ENCODE measurements at places on chromosomes 3 and 15.

DNA sequence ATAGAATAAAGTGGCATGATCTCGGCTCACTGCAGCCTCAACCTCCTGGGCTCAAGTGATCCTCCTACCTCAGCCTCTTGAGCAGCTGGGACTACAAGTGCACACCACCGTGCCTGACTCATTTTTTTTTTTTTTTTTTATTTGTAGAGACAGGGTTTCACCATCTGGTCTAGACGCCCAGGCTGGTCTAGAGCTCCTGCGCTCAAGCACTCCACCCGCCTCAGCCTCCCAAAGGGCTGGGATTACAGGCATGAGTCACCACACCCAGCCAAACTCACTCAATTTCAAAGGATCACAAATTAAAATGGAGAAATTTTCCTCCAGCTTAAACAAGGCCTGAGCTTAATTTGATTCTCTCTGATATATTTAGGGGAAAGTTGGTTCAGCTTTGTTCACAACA is 27.3 kb upstream of the NMB start:
- no peak for DNase-seq

GRCh38 chr3:46874430-46874829 is 3.1 kb upstream of the PTH1R start:
- DNase-seq = no peak

- peak; percentile 70 for DNase-seq
These were observed 87.3 kb downstream of the ST6GAL1 start for GRCh38 chr3:187017511-187018230.

DNA sequence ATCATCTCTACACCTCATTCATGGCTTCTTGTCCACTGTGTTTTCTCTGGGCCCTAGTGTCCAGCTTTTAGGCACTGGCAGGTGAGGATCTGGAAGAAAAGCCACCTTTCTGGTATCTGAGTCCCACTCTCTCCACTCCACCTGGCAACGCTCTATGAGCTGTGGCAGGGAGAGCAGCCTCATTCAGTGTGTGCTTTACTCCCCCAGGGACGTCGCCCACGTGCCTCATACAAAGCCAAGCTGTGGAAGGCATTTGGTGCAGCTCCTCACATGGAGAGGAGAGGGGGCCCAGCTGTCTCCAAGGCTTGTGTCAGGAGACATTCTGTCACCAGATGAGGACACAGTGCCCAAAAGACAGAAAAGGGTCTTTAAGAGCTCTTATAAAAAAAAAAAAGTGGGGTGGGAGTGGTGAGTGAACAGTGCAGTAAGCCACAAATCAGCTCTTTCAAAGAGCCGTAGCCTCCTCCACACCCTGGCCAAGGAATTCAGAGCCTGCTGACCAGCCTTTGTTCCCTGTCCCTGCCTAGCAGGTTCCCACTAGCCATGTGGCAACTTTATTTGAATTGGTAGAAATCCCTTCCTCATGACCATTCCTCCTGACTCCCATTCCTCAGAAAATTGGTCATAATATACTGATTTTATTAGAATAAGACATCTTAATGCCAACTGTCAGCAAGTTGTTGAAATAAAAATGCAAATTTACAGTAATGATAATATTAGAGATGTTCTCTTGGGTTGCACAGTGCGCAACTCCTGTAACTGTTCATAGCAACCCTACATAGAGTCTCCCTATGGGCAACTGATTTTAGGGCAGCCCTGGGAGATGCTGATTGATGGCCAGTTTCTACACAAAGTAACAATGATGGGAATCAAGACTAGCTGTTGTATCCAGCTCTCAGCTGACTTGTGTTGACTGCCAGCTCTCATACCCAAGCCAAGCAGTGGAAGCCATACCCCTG is 29.5 kb downstream of the GALNT15 start:
- no peak for DNase-seq

GRCh38 chr3:64505419-64505818 is 182.4 kb downstream of the ADAMTS9 start:
- no peak for DNase-seq

DNA sequence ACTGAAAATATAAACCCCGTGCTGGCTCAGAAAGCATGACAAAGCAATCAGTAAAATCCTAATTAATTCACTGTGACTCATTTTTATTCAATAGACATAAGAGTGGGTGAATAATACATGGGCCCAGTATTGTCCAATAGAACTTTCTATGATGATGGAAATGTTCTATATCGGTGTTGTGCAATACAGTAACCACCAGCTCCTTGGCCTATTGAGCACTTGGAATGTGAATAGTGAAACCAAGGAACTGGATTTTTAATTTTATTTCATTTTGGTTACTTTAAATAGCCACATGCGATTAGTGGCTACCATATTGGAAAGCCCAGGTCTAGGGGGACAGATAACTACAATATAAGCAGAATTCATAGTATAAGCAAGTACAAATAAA is 69.8 kb upstream of the PPP2R3A start:
- DNase-seq = no peak

- DNase-seq = no peak
These were observed 293.7 kb upstream of the GRM7 start for GRCh38 chr3:6567241-6567640.

GRCh38 chr15:83215306-83215705 is 7.7 kb upstream of the HDGFL3 start:
- no peak for DNase-seq

DNA sequence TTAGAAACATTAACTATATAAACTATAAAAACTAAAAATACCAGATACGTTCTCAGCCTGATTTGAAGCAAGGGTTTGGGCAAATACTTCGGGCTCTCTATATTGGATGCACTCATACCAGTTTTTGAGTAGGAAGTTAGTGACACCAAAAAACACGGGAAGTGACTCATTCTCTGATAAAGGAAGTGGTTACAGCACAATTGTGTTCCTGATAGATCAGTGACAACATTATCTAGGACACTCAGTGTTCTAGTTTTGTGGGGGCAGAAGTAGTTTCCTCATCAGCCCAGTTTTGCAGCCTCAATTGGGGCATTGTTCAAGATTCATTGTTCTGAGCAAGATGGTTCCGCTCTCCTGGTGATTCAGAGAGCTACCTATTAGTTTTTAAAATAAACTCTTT is 469.6 kb upstream of the DPPA4 start:
- DNase-seq = no peak

GRCh38 chr15:56639631-56640030 is 93.7 kb downstream of the ZNF280D start:
- DNase-seq = no peak

DNA sequence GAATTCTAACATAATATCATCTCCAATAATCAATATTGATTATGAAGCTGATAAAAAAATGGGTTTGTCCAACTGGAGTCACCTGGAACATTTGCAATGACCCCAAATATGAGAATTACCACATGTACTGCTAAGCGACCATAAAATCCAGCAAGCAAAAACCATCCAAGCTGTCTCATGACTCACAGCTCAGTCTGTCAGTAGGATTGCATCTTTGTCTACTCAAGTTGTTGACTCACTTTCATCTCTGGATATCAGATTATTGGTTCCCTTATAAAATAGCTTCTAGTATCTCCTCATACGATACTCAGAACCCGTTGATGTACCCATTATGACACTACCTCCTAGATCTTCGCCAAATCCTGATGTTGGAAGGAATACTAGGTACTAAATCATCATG is 209.8 kb upstream of the ATP11B start:
- no peak for DNase-seq

DNA sequence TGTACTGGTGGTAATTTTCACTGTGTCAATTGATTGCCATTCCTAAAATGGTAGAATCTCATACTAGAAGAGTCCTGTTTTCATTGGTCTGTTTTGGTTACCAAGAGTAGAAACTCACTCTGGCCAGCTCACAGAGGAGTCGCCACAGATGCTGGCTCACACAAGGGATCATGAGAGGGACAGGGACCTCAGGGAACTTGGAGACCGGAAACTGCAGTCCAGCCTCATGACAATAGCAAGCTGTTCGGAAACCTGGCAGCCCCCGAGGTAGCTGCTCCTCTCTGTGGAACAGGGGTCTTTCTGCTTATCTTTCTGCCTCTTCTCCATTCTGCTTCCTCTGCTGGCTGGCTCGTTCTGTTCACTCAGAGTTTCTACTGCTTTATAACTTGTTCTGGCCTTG is 192.9 kb downstream of the PLCL2 start:
- DNase-seq = no peak

GRCh38 chr3:172235698-172236097 is 196.3 kb downstream of the FNDC3B start:
- no peak for DNase-seq

DNA sequence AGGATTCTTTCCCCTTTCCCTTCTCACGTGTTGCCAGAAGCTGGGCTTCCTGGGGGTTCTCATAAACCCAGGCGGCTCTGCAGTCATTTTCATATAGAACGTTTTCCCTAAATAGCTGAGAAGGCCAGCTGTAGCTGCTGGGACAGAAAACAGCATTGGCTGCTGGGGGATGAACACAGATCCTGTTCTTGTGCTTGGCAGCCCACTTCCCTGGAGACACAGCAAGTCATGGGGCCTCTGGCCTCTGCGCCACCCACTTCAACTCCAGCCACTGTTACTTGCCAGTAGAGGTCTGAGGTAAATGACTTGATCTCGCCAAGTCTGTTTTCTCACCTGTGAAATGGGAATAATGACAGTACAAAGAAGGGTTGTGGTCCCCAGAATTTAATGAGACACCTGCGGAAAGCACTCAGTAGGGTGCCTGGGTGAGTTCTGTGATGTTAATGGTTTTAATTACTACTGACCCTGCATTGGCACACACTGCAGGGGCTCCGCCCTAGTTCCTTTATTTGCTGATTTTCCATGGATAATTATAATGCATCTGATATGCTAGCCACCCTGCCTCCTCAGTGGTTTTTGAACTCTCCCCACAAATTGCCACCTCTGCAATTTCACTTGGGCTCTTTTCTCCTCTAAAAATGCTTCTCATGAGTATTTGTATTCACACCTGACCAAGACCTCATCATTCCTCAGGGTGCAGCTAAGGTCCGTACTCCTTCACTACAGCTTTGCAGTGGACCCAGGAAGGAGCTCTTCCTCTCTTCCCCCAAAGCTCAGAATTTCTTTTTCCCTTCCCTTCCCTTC is 274.7 kb downstream of the RPLP1 start:
- DNase-seq = no peak

DNA sequence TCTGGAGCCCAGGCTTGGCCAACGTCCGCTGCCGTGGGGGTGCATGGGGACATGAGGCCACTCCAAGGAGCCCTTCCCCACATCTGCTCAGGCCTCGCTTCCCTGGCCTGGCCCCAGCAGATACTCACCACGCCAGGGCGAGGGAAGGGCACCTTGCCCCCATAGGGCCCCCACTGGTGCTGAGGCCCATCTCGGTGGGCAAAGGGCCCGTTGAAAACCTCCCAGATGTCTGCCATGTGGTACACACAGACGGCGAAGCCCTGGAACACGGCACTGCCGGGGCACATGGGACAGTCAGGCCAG is 4.7 kb downstream of the SEMA3G start:
- DNase-seq = no peak

DNA sequence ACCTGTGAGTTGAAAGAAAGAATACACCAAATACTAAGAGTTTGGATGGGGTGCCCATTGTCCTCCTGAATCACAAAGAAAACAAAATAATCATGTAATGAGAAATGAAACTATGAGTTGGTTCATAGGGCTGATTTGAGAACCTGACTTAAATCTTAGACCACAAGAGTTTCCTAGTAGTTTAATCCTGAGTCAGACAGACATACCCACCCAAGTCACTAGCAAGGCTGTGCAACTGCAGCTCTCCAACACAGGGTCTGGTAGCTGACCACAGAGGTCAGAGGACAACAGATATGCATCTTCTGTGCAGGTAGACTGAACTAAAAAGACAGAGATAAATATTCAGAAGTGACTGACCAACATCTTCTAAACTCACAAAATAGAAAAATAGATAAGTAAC is 296.3 kb upstream of the TMCO5A start:
- no peak for DNase-seq

DNA sequence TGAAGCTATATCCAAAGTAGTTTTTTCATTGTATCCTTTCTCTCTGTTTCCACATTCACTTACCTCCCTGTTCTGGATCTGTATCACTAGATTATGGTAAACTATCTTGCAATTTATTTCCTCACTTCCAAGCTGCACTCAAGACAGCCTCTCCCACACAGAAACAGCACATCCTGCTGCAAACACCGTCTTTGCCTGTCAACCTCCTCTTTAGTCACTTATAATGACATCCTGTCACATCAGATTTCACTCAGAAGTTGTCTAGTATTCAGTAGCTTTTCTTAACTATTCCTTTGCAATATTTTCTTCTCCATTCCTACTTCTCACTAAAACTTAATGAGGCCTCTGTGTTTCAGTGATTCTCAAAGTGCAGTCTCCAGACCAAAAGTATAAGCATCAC is 490.8 kb downstream of the IGSF11 start:
- no peak for DNase-seq

- no peak for DNase-seq
These were observed 74.0 kb upstream of the PLCL2 start for GRCh38 chr3:16810593-16811367.

DNA sequence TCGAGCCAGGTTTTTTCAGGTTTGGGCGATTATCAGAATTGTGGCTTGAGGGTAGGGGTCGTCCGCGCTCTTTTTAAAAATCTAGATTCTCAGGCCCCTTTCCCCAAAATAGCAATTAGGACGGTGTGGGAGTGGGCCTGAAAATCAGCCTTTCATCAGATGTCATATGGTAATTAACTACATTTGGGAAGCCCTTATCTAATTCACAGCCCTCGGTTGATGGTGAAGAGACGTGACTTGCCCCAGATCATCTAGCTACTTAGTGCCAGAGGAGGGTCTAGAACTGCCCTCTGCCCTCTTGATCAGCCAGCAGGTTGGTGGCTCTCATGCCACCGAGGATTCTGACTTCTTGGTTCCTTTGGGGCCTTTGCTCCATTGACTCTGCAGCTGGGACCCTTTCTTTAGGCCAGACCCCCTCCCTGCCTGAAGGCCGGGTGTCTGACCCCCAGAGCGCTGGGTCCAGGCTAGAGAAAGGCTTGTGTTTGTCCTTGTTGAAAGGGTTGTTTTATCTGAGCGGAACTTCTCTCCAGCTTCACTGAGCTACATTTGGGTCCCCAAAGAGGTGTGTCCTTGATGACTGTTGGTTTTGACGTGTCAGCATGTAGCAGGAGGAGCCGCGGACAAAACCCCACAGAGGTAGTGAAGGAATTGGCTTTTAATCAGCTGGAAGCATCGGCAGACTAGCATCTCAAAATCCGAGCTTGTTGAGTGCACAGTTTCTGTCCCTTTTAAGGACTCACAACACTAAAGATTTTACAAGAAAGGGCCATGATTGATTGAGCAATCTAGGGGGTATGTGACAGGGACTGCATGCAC is 857 bp downstream of the AEN start:
- DNase-seq = peak; percentile 81

GRCh38 chr3:34229876-34230275 is 431.4 kb downstream of the PDCD6IP start:
- peak; percentile 39 for DNase-seq

GRCh38 chr3:53198256-53198977 is 37.4 kb downstream of the PRKCD start:
- no peak for DNase-seq

DNA sequence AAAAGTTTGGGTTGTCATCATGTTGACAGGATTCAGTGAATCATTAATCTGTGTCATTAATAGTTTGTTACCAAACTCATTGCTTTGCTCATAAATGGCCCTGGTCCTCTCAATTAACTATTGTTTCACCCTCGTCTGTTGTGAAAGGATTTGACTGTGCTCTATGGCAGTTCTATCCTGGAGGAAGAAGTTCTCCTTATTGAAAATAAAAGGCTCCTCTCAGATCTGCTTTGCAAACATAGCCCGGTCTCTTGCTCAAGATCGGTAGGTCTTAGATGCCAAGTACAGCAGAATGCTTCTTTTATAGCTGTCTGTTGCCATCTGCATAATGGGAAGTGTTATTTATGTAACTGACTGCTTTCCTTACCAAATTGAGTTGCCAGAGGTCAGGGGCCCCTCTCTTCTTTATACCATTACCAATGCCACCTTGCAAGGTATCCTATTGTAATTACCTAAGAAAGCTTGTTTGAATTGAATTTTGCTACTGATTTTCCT is 146.5 kb downstream of the EBLN2 start:
- DNase-seq = no peak
